ENCODE measurements at places on chromosomes 12 and 14. TPM values are rescaled to one million over a fixed set of nuclear protein-coding genes. Genes with fewer than 3 reads are reported as not detected.
A peak's percentile ranks its signal among the peaks of the same experiment; 100 is the strongest.

DNA sequence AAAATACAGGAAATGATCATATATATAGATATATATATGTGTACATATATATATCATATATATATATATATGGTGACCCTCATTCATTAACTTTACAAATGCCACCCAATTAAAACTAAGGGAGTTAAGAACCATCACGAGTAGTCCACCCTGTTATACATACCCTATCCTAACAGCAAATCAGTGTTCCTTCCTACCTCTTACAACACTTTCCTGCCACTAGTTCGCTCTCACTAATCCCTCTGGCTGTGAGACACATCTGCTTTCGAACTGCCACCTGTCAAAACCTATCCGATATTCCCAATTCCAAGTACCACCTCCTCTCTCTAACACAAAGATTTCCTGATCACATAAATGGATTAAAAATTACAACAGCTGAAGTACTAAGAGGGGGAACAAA, 100.5 kb downstream of the EEA1 start:
- no peak for DNase-seq

GRCh38 chr12:51953089-51953488, 1.6 kb downstream of the ACVR1B start:
- no peak for DNase-seq

DNA sequence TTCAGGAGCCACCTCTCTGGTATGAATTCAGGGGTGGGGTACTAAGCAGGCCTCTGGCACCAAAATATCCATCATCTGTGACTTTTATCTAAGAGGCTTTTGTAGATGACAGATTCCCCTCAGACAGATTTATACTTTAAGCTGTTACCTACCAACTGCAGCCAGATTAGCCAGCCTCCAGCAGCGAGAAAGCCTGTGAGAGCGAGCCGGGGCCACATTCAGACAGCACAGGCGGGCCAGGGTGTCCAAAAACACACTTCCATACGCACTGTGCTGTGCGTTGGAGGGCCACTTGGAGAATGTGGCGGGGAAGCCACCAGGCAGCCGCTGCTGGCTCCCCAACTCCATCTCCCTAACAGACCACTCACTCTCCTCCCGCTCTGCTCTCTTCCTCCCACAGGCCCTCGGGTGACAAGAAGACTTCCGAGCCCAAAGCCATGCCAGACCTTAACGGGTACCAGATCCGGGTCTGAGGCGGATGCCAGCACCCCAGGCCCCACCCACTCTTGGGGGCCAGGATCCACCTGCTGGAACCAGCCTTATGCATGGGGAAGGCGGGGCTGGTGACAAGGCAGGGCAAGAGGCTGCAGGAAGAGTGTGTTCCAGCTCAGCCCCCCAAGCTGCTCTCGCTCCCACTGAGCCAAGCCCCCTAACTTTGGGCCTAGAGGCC, 17.4 kb downstream of the VASH1 start:
- DNase-seq = no peak

DNA sequence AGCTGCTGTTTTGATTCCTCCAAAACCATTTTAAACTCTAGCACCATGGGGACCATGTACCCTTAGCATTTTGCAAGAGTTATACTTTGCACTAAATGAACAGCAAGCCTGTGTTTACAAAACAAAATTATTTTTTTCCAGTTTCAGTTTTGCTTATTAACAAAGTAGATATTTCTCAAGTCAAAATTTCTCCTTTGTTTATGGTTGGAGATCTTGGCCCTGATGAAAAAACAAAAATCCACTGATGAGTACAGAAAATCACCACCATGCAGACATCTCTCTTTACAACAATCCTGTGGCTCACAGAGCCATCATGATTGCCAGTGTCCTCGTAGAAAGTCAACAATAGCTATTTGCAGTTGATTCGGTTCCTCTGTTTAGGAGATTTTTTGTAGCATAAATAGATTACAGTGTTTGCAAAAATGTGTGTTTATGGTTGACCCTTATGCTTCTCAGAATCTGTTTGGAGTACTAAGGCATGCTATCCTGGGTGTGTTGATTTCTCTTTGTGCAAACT, 201.1 kb upstream of the NUDT4 start:
- DNase-seq = no peak

GRCh38 chr14:63760014-63760413, 32.1 kb upstream of the SGPP1 start:
- no peak for DNase-seq

- no peak for DNase-seq
These were observed 335.7 kb downstream of the FOXG1 start for GRCh38 chr14:29102266-29102665.

- no peak for DNase-seq
These were observed at the start of gene SYT10 for GRCh38 chr12:33439587-33440011. TSS of gene SYT10 (minus strand) at chr12:33439819. CDS start at chr12:33439522, 297 bp downstream.

- DNase-seq = peak; percentile 85
These were observed 7.2 kb downstream of the ALDH2 start for GRCh38 chr12:111773801-111774551.

DNA sequence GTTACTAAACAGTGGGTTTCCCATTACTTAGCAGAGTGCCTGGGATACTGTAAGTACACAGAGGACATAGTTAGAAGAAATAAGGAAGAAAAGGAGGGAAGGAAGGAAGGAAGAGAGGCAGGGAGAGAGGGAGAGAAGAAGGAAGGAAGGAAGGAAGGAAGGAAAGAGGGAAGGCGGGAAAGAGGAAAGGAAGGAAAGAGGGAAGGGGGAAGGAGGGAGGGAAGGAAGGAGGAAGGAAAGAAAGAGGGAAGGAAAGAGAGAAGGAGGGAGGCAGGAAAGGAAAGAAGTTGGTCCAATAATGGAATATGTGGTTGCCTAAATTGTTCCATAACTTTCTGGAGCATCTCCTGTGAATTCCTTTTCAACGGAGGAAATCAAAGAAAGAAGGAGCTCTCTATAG, 1230.4 kb downstream of the AACS start:
- no peak for DNase-seq

- no peak for DNase-seq
These were observed 5.4 kb upstream of the GSC start for GRCh38 chr14:94775091-94775870.

DNA sequence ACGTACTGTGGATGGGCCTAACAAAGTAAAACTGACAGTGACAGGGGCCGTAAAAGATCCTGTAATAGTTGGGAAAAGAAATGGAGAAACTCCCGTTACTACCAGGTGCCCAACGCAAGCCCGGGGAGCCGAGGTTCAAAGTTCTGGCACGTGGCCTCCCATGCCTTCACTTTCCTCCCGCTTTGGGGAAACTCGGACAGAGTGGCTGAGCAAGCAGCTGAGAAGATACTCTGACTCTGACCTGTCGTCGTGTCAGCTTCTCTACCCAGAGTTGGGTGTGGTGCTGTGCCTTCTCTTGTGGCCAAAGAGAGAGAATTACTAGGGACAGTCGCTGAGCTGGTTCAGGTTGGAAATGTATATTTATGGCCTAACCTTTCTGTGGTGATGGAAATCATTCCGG, 1.7 kb downstream of the B4GALNT3 start:
- peak; percentile 74 for DNase-seq

- DNase-seq = no peak
These were observed 16.0 kb upstream of the PTCSC3 start for GRCh38 chr14:36192530-36192929.

- DNase-seq = peak; percentile 95
These were observed at the start of gene UBC for GRCh38 chr12:124914392-124915238. TSS of gene UBC (minus strand) at chr12:124914650. CDS start at chr12:124913771, 879 bp downstream.

DNA sequence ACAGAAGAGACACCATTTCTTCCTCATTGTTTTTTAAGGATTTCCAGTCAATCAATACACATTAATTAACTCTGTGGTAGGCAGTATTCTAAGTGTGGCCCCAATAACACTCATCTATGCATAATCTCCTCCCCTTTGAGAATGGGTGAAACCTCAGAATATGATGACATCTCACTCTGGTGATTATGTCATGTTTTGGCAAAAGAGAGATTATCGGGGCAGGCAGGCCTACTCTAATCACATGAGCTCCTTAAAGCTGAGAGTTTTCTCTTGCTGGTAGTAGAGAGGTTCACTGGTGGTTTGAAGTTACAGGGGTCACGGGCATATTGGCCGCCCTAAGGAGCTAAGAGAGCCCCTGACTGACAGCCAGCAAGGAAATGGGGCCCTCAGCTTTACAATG, 7.1 kb upstream of the LGMN start:
- no peak for DNase-seq

DNA sequence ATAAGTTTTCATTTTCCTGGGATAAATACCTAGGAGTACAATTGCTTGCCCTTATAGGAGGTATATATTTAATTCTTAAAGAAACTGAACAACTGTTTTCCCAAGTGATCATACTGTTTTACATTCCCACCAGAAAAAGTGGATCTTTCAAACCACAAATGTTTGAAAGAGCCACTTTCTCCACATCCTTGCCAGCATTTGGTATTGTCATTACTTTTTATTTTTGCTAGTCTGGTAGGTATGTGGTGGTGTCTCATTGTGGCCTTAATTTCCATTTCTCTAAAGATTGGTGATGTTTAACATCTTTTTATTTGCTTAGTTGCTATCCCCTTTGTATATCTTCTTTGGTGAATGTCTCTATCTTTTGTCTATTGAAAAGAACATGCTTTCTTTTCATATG, 50.6 kb downstream of the CCDC91 start:
- no peak for DNase-seq

GRCh38 chr14:88089445-88089844, 84.5 kb downstream of the GPR65 start:
- no peak for DNase-seq

- no peak for DNase-seq
These were observed 40.5 kb downstream of the TSPAN11 start for GRCh38 chr12:30967026-30967425.

DNA sequence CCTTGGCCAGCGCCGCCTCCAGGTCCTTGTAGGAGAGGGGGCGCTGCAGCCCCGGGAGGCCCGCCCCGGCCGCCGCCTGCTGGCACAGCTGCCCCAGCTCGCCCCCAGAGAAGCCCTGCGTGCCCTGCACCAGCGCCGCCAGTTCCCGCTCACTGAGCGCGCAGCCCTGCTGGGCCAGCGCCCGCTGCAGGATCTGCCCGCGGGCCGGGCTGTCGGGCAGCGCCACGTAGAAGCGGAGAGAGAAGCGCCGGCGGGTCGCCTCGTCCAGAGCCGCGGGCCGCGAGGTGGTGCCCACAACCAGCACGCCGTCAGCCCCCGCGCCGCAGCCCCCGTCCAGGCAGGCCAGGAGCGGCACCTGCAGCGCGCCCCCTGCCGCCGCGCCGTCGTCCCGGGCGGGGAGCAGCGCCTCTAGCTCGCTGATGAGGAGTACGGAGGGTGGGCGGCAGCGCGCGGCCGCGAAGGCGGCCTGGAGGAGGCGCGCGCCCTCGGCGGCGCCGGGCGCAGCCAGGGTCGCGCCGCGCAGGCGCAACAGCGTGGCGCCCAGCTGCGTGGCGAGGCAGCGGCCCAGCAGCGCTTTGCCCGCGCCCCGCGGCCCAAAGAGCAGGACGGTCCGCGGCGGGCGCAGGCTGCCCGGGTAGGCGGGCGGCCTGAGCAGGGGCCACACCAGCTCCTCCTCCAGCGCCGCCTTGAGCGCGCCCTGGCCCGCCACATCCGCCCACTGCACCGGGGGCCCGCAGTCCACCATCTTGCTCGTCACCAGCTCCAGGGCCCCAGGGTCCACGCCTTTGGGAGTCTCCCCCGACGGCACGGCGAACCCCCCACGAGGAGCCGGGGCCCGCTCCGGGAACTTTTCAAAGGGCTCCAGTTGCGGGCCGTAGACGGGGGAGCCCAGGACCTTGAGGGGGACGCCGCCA, 27.7 kb downstream of the FIGNL2 start:
- DNase-seq = peak; percentile 51

DNA sequence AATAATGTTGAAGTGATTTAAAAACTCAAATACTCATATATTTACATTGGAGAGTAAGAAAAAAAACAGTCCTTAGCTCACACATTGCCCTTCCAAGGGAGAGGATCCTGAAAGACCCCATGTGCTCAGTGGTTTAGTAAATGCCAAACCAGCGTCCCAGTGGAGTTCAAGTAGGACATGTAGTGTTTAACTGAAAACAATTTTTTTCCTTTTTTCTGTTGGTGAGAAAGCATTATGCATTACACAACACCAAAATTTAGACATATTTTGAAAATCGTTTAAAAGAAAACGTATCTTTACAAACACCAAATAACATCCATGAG, 33.6 kb downstream of the UBR7 start:
- DNase-seq = no peak

GRCh38 chr12:15323480-15323879, 1.2 kb downstream of the PTPRO start:
- no peak for DNase-seq

GRCh38 chr14:45757655-45758054, 504.7 kb upstream of the MIS18BP1 start:
- no peak for DNase-seq

GRCh38 chr14:55302367-55303124, 31.3 kb downstream of the FBXO34 start:
- DNase-seq = no peak

DNA sequence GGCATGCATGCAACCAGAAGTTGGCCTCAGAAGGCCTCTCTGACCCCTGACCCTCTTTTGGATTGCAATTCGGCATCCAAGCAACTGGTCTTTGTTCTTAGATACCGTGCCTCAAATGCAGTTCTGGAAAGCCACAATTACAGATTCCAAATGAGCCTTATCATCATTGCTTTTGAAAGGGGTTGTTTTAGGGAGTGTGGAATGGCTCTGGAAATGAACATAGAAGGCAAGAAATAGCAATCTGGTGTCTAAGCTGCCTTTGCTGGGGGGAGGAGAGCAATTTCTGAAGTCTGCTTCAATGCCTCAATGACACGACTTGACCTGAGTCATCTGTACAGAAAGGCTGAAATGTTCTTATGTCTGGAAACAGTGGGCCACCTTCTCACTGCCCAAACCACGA, 250.1 kb downstream of the NUAK1 start:
- no peak for DNase-seq

- no peak for DNase-seq
These were observed 17.8 kb downstream of the SINHCAF start for GRCh38 chr12:31308116-31308515.

DNA sequence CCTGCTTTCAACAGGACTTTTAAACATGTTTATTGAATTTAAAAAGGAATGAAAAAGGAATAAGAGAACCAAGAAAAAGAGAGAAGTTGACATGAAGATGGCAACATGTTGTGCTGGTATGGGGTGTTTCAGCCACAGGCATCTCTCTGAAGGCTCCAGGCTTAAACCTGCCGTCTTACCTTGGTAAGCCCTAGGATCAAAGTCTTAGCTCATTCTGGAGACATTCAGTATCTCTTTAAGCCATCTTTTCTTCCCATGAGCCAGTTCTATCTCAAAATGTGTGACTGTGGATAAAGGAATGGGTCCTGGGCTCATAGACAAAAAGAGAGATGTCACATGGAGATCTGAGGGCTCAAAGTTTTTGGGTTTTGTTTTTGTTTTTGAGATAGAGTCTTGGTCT, 1.6 kb upstream of the TFCP2 start:
- no peak for DNase-seq

NYNRIN gene
- 9.1 TPM for total RNA-seq

ABHD4 gene
- total RNA-seq = 17.5 TPM

GIT2 gene
- 40.1 TPM for total RNA-seq

MYF5 gene
- total RNA-seq = not detected

POTEG gene
- not detected for total RNA-seq

GPR68 gene
- total RNA-seq = not detected

RAB15 gene
- 20.6 TPM for total RNA-seq

FOXN3 gene
- 130 TPM for total RNA-seq

OLR1 gene
- total RNA-seq = not detected

VRTN gene
- not detected for total RNA-seq

RFLNA gene
- 31.8 TPM for total RNA-seq

KRT73 gene
- total RNA-seq = not detected

YBX3 gene
- 537 TPM for total RNA-seq

KRT7 gene
- not detected for total RNA-seq

LRP1-AS gene
- total RNA-seq = not detected

FAM181A gene
- total RNA-seq = not detected

CD9 gene
- 305 TPM for total RNA-seq

WNT5B gene
- total RNA-seq = 0.80 TPM

CTSG gene
- total RNA-seq = 0.82 TPM

OS9 gene
- 362 TPM for total RNA-seq
